ENCODE measurements at places on chromosomes 3 and 15. TPM values are rescaled to one million over a fixed set of nuclear protein-coding genes. Genes with fewer than 3 reads are reported as not detected.

Gene CAPN7
- 40.5 TPM for total RNA-seq

DNA sequence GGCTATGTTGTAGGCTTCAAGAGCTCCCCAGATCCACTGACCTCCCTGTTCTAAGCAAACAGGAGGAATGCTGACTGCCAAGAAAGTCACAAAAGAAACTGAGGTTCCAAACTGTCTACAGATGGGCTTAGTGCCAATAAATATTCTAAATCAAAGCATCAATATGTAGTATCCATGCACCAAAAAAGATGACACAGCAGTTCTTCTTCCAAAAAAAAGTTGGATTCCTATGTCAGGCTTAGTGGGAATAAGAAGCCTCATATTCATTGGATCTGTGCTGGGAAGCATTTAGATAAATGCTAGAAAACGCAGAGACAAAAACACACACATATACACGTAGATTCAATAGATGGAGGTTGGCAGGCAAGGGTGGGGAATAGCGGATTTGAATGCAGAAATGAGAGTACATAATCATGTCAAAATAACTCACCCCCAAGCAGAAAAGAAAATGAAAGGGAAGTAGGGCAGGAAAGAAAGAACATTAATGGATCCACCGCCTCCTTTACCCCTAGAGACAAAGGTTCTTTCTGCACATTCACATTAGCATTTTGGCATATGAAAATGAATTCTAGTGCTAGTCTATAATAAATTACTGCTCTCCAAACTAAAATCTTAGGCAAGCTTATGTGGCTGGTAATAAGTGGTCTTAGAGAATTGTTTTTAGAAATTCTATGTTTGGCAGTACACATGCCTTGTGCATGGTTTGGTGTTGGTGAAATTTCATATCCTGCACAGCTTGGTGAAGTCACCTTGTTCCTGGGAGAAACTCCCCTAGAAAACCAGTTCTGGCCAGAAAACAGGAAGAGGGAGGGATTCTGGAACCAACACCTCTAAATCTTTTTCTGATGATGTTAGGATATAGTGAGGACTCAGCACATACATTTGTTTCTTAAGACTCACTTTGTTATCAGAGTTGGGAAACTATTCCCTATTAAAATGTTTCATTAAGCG lies 283.4 kb downstream of the LSAMP start:
- no peaks in the 10 kb centered on the region for H3K4me1 ChIP-seq
- H3K36me3 ChIP-seq: no peaks in the 10 kb centered on the region
- no peak overlapping the region for H3K27ac ChIP-seq
- H3K27me3 ChIP-seq: no peaks in the 10 kb centered on the region
- H3K4me3 ChIP-seq: no peak overlapping the region

DNA sequence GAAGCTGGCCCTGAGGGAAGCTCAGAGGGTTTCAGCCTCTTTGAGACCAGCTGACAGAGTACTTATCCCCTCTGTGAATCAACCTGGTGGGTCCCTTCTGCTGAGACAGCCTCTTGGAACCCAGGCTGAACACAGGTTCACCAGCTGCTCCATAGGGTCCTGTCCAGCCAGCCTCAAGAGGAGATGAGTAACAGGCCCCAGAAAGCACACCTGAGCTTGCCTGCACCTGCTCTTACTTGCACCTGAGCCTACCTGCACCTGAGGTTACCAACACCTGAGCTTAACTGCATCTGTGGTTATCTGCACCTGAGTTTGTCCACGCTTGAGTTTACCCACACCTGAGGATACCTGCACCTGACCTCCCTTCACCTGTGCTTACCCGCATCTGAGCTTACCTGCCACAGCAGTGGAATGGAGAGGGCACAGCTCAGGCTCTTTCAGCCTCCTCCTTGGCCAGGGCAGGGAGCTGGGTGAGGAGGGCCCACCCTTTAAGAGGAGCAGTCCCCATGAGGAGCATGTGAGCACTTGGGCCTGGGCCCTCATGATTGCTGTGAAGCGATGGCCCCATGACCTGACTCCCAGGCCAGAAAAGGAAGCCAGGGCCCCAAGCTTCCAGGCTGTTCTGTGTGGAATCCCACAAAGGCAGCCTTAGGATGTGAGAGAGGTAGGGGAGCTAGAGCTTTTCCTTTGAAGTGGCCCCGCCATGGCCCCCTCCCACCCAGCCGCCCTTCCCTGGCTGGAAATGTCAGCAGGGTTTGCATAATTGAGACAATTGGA lies at the start of gene TRPM1:
Gene TRPM1, minus strand, starts transcription at position 464 of the 777 bp plus-strand sequence. CDS start 20,370 bp downstream, outside the sequence.
- DNase-seq: no peak
- no peaks in the 10 kb centered on the region for H3K36me3 ChIP-seq

Gene BAHD1
- 16.2 TPM for total RNA-seq

- no peak overlapping the region for H3K4me3 ChIP-seq
- H3K4me1 ChIP-seq: no peaks in the 10 kb centered on the region
- DNase-seq: no peak
- H3K27ac ChIP-seq: no peak overlapping the region
- no peaks in the 10 kb centered on the region for H3K27me3 ChIP-seq
- no peaks in the 10 kb centered on the region for H3K36me3 ChIP-seq
These were observed 82.1 kb downstream of the PCSK6 start for GRCh38 chr15:101407439-101407838.

Gene NANOGP8
- 1.6 TPM for total RNA-seq

Gene RETNLB
- not detected for total RNA-seq

GRCh38 chr3:49469037-49469935 lies 781 bp upstream of the DAG1 start:
- H3K27me3 ChIP-seq: no peaks in the 10 kb centered on the region
- DNase-seq: peak; percentile 75
- H3K27ac ChIP-seq: peak overlapping the region; percentile 93

Gene ZNF80
- total RNA-seq: not detected

Gene ACSBG1
- not detected for total RNA-seq

Gene SPINK8
- total RNA-seq: not detected

Gene RBMS3
- total RNA-seq: 17.4 TPM

Gene SAXO2
- 1.3 TPM for total RNA-seq

- no peak overlapping the region for H3K4me3 ChIP-seq
- no peaks in the 10 kb centered on the region for H3K27me3 ChIP-seq
- no peak overlapping the region for H3K27ac ChIP-seq
- no peak for DNase-seq
- H3K36me3 ChIP-seq: no peaks in the 10 kb centered on the region
These were observed 524.8 kb upstream of the PPP2R3A start for GRCh38 chr3:135440746-135441145.

- no peaks in the 10 kb centered on the region for H3K27me3 ChIP-seq
- H3K27ac ChIP-seq: no peak overlapping the region
- H3K36me3 ChIP-seq: no peaks in the 10 kb centered on the region
These were observed 40.8 kb upstream of the ST3GAL6 start for GRCh38 chr3:98722389-98722788.

Gene BFSP2
- not detected for total RNA-seq

Measured in body of pancreas (tissue), 4 donors.